ENCODE measurements at places on chromosomes 7 and 10.

DNA sequence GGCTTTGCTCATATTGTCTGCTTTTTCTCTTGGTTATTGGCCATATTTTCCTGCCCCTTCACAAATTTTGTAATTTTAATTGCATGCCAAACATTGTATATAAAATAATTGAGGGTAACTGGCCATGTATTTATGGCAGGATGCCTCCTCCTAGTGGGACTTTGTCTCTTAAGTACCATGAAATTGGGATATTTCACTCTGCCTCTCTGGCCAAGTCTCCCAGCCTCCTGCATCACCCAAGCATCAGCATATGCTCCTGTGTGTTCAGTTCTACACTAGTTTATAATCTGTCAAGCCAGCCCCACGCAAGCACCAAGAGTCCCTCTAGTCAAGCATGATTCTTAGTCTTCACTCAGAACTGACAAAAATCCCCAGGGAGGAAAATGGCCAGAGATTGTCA lies 44.2 kb upstream of the FHIP2A start:
- DNase-seq = no peak

DNA sequence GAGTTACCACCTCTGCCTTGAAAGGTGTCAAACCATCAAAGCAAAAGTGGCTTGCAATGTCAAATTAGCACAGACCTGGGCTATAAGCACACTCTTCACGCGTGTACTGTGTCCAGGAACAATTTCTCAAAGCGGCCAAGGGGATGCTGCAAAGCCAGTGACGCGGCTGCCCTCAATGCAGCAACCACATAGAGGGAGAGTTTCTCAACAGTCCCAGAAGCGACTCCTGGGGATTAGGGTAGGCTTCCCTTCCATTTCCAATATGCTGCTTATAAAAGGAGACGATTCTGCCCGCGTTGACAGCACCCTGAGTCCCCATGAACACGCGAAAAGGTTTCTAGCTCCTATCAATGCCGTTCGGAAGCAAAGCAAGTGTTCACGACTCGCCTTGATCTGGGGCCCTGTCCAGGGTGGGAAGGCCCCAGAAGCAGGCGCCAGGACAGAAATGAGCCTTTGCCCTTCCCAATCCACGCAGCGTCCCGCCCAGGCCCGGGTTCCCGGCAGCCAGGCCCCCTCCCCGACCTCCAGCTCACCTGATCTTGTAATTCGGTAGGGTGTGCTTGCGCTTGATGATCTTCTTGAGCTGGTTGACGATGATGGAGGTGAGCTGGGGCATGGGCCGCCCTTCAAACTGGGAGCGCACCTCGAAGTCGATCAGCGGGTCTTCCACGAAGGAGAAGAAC lies 1.3 kb downstream of the PDZD8 start:
- DNase-seq = peak; percentile 51

DNA sequence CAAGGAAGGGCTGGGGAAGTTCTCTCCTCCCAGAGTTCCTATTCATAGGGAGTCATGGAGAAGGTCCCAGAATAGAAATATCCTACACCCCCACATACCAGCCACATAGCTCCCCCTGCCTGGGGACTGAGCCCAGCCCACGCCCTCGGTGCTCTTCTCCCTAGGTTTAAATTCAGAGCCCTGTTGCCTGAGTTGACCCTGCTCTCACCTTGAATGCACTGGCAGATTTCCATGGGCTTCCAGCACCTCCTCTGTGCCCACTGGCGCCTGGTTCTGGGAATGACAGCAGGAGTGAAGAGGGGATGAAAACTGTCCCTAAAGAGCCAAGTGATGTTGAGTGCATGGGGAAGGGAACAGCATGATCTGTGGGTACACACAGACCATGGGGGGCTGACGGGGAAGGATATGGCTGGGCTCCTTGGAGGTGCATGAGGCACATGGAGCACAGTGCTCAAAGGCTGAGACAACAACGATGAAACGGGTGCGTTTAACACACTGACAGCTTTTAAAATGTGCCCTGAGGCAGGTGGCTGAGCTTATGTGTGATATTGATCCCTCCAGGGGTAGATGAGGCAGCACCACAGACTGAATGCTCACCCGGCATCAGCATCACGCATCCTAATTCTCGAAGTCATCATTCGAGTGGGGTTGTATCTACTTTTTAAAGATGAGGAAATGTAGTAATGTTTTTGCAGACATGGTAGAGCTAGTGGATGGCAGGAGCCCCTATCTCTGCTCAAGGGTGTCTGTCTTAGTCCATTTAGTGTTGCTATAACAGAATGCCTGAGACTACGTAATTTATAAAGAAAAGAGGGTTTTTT lies 53.7 kb upstream of the IGFBP3 start:
- DNase-seq = no peak

DNA sequence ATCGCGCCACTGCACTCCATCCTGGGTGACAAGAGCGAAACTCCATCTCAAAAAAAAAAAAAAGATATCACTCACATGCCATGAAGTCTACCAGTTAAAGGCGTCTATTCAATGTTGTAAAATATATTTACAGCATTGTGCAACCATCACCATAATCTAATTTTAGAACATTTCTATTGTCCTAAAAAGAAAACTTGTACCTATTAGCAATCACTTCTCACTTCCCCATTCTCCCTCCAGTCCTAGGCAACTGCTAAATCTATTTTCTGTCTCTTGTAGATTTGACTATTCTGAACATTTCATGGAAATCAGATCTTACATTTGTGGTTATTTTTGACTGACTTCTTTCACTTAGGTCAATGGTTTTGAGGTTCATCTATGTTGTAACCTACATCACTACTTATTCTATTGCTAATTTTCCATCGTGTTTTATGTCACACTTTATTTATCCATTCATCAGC lies 25.2 kb upstream of the OTUD1 start:
- no peak for DNase-seq

GRCh38 chr10:44907556-44907955 lies 3.6 kb upstream of the TMEM72 start:
- no peak for DNase-seq

GRCh38 chr7:120645966-120646365 lies 212.0 kb downstream of the TSPAN12 start:
- no peak for DNase-seq

DNA sequence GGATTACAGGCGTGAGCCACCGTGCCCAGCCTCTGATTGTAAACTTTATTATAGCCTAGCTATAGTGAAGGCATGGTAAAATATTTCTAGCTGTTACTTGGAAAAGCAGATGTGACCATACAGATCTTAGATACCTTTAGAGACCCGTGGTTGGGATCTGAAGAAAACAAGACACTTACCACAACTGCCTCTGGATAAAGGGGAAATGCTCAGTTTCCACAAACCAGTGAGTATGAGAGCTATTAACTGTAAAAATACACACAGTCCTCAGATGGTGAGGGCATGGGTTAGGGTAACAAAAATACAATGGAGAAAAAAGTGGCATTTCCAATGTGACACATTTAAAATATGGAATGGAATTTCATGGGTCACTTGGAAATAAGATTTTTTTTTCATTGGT lies 63.0 kb downstream of the ZNF438 start:
- no peak for DNase-seq

- no peak for DNase-seq
These were observed 18.0 kb upstream of the ARID5B start for GRCh38 chr10:61883371-61884025.

DNA sequence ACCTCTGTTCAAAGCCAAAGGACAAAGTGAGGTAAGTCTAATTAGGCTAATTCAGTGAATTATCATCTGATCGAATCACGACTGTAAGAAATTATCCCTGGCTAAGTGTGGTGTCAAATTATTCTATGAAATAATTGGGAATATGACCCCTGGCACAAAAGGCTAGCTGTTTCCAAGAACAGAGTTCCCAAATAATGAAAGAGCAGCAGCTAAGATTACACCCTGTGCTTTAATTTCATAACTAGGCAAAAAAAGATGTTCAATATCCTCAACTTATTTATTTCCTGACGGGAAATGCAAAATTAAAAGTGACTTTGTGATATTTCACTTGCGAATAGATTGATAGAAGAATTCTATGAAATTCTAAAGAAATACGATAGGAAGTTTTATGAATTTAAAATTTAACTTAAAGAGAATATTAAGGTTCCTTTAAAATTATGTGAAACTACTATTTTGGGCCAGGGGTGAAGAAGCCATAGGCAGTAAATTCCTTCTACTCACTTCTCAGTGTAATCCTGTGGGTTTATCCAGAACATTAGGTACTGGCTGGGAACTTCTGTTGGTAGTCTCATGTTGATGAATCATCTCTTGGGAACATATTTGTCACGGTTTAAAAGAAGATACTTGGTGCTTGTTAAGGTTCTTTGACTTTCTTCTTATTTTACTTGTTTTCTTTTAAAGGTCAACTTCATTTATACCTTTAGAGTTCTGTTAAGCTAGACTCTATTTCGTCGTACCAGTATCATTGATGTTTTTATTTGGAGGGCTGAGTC lies 148.5 kb downstream of the POLR1F start:
- DNase-seq = no peak

- no peak for DNase-seq
These were observed 37.6 kb downstream of the FHIP2A start for GRCh38 chr10:114859222-114859621.

Measured in activated CD8-positive, alpha-beta T cell treated with anti-CD3 and anti-CD28 coated beads for 36 hours (primary cell).